ENCODE measurements at places on chromosomes 5 and 9.

- DNase-seq = peak; percentile 57
These were observed 40.0 kb upstream of the ARSB start for GRCh38 chr5:79025054-79025472.

GRCh38 chr5:169181814-169182213, 119.1 kb downstream of the SLIT3 start:
- DNase-seq = no peak

- no peak for DNase-seq
These were observed 65.3 kb downstream of the RXRA start for GRCh38 chr9:134391319-134392231.

GRCh38 chr5:16528382-16529110, 62.9 kb upstream of the ZNF622 start:
- no peak for DNase-seq

GRCh38 chr9:8738945-8739344, 939.4 kb upstream of the DMAC1 start:
- no peak for DNase-seq

- DNase-seq = no peak
These were observed 14.4 kb downstream of the CPLX2 start for GRCh38 chr5:175885813-175886212.

DNA sequence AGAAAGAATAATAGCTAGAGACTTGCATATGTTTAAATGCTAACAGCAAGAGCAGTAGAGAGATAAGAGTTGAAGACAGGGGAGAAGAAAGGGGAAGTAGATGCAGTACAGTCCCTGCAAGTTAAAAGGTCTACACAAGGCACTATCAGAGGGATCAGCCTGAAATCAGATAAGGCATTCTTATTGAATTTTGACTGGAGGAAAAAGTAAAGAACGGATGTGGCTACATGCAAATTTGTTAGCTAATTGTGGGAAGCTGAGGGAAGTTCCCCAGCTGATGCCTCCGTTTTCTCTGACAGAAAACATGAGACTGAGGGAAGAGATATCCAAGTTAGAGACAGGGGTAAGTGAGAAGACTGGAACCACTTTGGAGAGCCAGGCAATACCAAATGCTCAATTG, 12.9 kb upstream of the RHOBTB3 start:
- no peak for DNase-seq

DNA sequence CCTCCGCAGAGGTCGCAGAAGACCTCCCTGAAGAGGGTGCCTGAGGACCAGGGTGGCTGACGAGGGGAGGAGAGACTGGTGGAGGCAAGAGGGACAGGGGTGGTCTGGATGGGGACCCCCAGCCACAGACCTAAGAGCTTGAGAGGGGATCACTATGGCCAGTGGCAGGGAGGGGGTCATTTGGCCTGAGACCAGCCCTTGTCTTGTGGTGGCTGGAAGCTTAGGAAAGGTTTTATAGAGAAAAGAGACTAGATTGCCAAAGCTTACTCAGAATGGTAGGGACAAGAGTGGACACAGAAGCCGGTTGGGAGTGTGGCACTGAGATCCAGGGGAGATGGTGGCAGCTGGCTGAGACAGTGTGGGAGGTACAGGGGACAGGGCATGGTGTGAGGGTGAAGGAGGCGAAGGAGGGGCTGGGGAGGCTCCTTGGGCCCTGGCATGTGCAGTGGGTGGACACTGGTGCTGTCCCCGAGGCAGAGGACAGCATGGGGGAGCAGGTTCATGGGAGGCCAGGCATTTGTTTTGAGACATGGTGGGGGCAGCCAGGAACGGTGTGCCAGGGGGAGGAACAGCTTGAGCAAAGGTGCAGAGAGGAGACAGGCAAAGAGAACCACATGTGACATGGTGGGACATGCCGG, 123.0 kb downstream of the C9orf50 start:
- no peak for DNase-seq

GRCh38 chr9:136327304-136327974, at the start of gene GPSM1:
GPSM1 (plus strand) TSS chr9:136327539; CDS start chr9:136327696, 157 bp downstream.
- no peak for DNase-seq

GRCh38 chr9:3032898-3033297, 189.0 kb upstream of the PUM3 start:
- no peak for DNase-seq

GRCh38 chr5:95624368-95624767, 4.5 kb downstream of the GPR150 start:
- no peak for DNase-seq

DNA sequence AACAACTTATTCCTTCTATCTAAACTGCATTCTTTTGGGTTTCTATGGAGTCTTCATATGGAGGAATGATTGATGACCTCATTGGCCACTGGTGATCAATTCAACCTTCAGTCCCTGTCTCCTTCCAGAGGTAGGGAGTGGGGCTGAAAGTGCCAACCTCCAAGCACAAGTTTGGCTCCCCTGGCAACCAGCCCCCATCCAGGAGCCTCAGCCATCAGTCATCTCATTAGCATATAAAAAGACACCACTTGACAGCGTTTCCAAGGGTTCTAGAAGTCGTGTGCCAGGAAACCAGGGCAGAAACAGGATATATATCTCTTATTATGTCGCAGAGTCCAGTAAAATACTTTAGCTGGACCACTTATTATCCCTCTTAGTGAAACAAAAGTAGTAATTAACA, 9.8 kb downstream of the SLC31A2 start:
- DNase-seq = no peak

DNA sequence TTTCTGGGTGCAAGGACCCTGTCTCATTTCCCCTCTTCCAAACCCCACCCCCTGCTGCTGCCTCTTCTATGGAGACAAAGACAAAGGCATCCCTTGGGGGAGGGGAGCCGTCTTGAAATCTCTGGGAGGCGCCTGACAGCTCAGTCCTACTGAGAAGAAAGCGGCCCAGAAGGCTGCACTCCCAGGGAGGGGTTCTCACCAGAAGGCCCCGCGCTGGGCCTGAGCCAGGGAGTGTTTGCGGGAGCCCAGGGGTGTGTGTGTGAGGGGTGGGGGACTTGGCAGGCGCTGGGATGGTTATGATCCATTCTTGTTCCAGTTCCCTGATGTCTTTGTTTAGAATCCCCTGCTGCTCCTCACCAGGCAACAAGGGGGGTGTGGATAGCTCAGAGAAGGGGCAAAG, 45.7 kb upstream of the ALDH1B1 start:
- no peak for DNase-seq

GRCh38 chr9:23258569-23258968, 567.5 kb downstream of the ELAVL2 start:
- no peak for DNase-seq

DNA sequence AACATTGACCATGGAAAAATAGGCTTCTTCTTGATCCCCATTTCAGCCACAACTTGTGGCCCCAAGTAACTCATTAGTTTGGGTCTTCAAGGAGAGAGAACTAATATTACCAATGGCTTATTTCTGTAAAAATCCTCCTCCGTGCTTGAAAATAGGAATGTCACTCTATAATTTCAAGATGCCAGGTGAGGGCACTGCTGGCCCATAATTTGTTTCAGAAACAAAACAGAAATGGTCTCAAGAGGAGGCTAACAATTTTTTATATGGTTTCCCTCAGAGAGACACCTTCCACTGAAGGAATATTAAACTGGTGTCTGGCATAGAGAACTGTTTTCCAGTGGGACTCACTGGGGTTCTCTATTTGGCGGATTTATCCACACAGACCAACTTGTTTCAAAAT, 437.0 kb upstream of the TRPC7 start:
- DNase-seq = no peak

DNA sequence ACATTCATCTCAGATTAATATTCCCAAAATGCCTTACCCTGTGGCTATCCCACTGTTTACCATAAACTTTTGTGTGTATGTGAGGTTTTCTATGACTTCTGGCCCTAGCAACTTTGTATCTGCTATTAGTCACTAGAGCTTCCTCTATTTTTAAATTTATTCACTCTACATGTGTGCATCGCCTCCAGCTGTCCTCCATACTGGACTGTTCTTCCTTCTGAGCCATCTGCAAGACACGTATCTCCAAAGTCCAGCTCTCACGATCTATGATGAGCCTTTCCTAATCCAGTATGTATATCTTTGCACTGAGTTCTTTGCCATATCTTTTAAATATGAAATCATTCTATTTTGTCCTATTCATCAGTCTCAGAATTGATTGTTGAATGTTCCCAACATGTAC, 1.7 kb upstream of the GNG10 start:
- DNase-seq = no peak

DNA sequence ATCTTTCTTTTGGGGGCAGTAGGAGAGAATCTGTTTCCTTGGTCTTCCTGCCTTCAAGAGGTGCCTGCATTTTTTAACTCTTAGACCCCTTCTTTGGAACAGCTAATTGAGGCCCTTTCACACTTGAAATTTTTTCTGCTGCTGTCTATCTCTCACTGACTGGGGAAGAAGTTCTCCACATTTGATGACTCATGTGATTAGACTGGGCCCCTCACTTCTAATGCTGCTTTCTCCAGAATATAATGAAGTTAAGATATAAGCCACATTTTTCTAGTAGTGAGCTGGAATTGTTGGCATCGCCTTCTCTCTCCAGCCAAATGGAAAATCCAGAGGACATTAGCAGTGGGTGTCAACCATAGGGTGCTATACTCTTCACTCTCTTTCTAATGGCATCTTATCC, 12.4 kb downstream of the ZNF474 start:
- no peak for DNase-seq

GRCh38 chr9:77982581-77983319, 48.9 kb downstream of the GNAQ start:
- no peak for DNase-seq

- DNase-seq = no peak
These were observed 4.6 kb downstream of the SMARCA2 start for GRCh38 chr9:2019723-2020122.

DNA sequence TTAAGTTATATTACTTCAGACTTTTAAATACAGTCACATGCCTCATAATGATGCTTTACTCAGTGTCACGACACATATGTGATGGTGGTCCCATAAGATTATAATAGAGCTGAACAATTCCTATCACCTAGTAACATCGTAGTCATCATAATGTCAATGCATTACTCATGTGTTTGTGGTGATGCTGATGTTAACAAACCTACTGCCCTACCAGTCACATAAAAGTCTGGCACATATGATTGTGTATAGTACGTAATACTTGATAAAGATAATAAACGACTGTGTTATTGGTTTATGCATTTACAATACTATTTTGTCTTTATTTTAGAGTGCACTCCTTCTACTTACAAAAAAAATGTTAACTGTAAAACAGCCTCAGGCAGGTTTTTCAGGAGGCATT, 103.7 kb downstream of the PAM start:
- no peak for DNase-seq

DNA sequence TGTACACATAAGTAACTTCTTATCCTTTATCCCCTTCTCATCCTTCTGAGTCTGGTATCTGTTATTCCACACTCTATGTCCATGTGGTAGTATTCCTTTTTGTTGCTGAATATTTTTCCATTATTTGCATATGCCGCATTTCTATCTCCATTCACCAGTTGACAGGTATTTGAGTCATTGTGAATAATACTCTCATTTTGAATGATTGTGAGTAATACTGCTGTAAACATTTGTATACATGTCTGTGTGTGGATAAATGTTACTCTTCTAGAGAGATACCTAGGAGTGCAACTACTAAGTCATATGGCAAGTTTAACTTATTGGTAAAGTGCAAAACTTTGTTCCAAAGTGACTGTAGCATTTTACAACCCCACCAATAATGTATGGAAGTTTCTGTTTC, 15.6 kb downstream of the RIC1 start:
- no peak for DNase-seq

- DNase-seq = no peak
These were observed 81.5 kb downstream of the SH3TC2 start for GRCh38 chr5:148981353-148981752.

DNA sequence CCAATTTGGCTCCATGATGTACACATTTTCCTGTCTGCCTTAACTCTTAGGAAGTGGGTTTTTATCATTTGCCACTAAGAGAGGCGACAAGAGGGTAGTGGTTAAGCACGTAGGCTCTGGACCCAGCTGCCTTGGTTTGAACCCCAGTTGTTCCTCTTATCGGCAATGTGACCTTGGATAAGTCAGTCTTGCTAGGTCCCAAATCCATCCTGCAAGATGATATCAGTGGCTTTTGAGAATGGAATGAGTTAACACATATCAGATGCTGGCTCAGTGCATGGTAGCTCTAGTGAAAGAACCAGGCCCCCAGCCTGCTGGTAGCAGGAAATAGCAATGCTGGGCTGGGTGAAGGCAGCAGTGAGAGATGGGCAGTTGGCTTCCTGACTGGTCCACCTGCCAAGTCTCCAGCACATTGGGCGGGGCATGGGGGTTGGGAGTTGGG, 72.5 kb downstream of the STK10 start:
- no peak for DNase-seq

DNA sequence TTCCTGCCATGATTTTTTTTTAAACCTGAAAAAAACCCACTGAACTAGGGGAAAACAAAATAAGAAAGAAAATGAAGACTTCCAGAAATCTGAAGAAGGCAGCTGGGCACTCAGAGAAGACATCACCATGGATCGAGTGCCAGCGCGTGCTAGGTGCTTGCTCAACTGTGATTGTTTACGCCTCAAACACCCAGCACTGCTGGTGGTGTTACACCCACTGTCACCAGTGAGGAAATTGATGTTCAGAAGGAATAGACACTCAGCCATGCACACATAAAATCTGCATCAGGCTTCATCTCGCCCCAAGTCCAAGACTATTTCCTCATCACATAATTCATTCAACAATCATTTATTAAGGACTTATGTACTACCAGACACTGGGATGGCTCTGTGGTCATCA, 82.1 kb downstream of the HRH2 start:
- no peak for DNase-seq

GRCh38 chr5:118832974-118833373, 155.4 kb downstream of the DTWD2 start:
- no peak for DNase-seq
